ENCODE measurements at places on chromosomes 16 and 17.

DNA sequence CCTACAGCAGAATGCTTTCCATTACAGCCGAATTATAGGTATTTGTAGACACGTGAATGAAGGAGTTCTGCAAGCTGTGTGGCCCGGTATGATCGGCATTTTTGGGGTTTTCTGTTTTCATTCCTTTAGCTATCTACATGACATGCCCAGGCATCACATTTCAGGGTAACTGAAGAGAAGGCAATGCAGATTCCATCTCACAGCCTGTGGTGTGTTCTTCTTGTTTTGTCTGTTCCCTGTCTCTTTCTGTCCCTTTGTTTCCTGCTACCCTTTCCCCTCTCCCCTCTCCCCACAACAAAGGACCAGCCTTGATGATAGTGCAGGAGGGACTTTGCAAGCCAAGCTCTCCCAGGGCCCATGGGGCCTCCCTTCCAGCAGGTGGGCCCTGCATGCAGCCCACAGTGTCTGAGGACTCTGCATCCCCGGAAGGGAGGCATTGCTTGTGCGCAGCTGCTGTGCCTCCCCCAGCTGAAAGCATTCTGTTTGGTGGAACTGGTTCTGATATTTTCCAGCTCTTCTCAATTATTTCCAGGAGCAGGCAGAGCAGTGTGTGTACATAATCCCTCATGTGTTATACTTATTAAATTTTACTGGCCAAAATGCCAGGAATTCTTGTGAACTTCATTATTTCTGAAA lies 207.4 kb downstream of the RPTOR start:
- DNase-seq = no peak

DNA sequence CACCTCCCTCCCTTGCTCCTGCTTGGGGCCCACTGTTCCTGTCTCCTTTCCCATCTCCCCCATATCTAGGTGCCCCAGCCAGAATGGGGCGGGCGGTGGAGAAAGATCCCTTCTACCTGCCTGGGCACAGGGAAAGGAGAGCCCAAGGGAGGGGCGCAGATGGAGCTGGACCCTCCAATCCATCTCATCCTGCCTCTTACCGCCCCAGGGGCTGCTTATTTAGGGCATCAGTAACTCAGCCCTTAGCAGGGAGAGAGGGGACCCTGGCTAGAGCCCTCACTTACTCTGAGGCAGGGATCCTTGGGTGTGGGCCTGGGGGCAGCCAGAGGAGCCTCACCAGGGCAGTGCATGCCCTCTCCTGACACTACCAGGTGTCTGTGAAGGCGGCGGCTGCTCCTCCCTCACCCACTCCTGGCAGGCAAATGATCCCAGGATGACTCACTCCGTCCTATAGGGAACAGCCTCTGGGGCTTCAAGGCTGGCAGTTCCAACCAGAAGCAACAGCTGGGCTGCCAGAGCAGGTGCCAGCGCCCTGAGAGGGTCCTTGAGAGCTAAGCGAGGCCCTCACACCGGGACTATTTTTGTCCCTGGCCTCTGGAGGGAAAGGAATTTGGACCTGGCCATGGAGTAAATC lies 16.3 kb upstream of the BCAR1 start:
- no peak for DNase-seq

GRCh38 chr16:54211203-54211602 lies 75.4 kb downstream of the IRX3 start:
- no peak for DNase-seq

- DNase-seq = no peak
Measured at GRCh38 chr16:75627851-75628250, 4.8 kb upstream of the ADAT1 start.

GRCh38 chr17:77462553-77463497 lies 322.1 kb downstream of the SEC14L1 start:
- DNase-seq = no peak

DNA sequence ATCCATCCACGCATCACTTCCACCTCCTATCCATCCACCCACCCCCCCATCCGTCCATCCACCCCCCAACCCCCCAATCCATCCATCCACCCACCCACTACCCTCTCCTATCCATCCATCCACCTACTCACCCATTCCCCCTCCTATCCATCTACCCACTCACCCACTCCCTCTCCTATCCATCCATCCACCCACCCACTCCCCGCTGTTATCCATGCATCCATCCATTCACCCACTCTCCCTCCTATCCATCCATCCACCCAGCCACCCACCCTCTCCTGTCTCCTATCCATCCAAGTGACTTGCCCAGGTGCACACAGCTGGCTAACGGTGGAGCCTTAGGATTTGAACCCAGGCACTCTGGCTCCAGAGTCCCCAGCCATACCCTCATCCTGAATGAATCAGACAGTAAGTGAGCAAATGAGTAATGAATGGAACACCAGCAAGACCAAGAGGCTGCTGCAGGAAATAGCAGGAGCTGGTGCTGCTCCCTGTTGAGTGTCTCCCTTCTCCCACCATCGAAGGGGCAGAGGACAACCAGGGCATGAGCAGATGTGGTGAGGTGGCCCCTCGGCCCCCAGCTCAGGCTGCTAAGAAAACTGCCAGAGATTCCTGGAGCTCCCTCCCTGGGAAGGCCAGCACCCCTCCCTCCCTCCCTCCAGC lies 62.5 kb downstream of the LITAF start:
- DNase-seq = no peak

- DNase-seq = no peak
Measured at GRCh38 chr17:74454197-74455024, 12.0 kb upstream of the CD300A start.

DNA sequence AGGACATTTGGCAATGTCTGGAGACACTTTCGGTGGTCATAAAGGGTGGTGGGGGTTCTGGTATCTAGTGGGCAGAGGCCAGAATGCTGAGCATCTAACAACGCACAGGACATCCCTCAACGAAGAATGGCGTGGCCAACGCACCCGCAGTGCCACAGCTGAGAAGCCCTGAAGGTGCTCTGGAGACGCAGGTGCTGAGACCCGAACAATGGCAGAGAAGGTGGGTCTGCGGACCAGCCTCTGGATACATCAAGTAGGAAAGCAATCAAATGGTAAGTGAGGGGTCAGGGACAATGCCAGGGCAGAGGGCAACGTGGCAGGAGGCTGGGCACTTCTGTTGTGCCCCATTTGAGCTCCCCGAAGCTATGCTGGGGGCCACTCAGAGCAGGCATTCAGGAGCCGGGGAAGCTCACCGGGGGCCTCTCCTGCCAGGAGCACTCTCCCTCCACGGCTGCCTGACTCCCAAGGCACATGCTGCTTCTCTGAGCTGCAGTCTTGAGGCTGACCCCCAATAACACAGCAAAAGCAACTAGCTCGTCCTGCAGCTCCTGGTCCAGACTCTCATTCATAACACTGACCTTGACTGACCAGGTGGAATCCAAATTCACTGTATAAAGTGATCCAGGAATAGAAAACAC lies 26.0 kb downstream of the SPHK1 start:
- no peak for DNase-seq

GRCh38 chr16:27097800-27098230 lies 31.1 kb downstream of the C16orf82 start:
- no peak for DNase-seq

DNA sequence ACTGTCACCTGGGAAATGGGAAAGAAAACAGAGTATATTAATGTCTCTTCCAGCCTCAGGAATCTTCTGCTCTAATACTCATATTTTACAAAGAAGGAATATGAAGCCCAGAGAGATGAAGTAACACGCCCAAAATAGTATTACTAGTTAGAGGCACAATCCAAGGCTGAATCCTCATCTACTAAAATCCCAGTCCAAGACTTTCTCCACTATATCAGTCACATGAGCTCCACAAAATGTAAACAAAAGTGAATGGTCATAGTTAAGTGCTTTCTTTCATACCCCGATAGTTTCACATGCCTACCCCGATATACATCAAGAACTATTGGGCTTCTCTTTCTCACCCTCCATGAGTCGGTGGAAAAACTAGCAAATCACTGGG lies 965 bp downstream of the INTS2 start:
- DNase-seq = no peak

DNA sequence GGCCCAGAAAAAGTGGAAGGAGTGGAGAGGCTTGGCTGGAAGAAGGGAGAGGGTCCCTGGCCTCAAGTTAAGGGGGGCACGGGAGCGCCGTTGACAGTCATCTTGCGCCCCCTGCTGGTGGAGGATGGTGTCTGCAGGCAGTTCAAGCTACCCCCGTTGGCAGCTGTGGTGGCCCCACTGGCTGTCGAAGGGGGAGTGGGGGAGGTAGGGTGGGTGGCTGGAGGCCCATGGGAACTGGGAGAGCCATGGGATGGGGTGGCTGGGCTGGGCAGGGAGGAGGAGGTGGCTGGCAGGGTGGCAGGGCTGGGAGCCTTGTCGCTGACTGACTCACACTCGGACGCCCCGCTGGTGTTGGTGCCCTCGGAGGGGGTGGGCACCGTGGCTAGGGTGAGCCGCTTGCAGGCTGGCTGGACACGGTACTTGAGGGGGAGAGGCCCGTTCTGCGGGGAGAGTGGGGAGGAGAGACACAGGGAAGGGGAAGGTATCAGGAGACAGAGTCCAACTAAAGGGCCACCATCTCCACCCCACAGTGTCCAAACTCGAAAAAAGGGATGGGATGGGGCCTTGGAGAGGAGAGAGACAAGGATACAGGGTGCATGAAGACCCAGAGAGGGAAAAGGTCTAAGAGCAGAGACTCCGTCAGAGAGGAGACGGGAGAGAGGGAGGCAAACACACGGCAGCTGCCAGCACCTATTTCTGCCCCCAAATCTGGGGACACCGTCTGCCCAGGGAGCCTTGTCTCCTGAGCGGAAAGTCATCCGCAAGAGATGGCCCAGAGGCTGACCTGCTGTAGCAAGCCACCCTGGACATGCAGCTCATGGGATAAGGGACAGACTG lies 5.2 kb downstream of the CISD3 start:
- peak; percentile 54 for DNase-seq

DNA sequence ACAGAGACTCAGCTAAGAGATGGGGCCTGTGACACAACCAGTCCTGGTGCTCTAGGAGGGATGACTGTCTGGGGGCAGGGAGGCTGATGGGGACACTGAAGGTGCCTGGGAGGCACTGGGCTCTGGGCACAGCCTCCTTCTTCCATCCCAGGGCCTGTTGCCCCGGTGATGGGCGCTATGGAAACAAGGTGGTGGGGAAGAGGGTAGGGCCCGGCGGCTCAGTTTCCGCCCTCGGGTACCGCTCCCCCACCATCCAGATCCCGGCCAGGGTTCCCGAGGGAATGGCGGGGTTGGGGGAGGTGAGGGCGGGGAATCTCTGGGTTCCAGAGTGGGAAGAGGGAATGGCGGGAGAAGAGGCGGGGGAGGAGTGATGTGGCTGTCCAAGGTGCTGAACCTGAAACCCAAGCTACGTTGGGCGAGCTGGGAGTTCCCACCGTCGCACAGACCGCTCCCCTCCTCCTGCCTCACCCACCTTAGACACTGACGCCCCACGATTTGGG lies 981 bp downstream of the KCNH4 start:
- no peak for DNase-seq

DNA sequence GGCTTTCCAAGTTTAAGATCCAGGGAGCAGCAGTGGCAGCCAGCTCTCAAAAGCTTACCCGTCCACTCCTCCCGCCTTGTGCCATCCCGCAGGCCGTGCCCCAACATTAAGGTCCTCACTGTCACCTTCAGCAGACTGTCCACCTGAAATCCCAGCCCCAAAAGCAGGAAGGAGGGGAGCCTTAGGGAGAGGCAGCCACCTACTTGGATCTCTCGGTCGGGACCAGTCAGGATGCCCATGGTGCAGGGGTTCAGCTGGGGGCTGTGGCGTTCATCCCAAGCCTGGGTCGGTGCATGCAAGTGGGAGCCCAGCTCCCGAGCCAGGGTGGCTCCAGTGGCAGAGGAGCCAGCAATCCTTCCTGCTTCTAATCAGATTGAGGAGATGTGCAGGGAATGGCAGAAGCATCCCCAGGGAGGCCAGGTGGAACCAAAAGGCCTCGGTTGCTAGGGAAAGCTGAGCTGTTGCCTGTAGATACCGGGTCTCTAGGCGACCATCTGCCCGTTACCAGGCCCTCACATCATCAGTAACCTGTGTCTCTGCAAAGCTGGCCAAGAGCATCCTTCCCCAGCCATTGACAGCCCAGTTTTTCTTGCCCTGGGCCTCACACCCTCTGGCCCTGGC lies 24.6 kb downstream of the CNGB1 start:
- DNase-seq = no peak

GRCh38 chr16:89918453-89919347 lies at the start of gene MC1R:
MC1R (plus strand) TSS chr16:89918862; CDS start chr16:89919259, 397 bp downstream.
- DNase-seq = no peak

- DNase-seq = no peak
Measured at GRCh38 chr16:29760567-29761279, 14.9 kb upstream of the C16orf54 start.

GRCh38 chr16:87496447-87496801 lies 3.6 kb upstream of the ZCCHC14 start:
- no peak for DNase-seq

GRCh38 chr17:67171560-67171959 lies 73.4 kb downstream of the HELZ start:
- DNase-seq = no peak

DNA sequence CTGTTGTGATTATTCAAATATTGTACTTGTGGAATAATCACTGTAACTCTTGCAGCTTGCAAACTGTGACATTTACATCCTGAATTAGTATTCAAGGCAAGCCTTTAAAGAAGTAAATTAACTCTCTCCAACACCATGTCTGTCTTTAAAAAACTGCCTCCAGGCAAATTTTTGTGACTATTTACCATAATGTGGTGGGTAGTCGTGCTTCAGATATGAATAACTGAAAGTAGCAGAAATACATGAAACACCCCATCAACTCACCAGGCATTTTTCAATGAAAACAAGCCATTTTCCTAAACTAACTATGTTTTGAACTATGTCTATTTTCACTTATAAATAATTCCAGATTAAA lies 217.4 kb upstream of the PSMD7 start:
- no peak for DNase-seq

DNA sequence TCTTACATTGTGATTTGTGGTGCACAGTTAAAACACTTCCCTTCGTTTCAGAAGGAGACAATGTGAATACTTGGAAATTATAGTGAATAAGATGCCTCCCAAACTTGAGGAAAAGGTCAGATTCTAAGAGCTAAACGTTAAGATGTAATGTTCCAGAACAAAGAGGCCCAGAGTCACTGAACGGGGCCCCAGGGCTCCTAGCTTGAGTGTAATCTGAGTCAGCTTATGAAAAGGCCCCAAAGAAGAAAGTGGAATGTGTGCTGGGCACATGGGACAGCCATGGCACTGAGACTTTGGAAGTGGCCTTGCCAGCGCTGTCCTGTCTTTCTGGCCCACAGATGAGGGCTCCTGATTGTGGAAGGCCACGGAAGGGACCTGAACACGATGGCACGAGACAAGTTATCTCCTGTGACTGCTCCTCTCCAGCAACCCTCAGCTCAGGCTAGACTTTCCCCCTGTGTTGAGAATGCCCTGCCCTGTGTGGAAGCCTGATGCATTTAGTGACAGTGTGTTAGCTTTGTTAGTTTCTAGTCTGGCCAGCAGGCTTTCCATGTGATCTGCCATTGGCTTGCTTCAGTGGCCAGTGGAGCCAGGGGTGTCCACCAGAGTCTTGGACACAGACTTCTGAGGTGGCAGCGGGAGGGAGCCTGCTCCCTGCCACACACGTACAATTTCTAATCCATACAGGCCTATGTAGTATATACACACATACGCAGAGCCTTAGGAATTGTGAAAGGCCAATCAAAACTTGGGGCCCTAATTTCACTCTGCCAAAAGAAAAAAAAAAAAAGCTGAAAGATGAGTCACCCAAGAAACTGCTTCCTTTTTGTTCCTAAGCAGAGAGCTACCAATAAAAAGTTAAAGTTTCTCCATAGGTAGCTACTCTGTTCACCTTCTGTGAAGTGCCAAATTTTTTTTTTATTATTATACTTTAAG lies 13.1 kb downstream of the SPATA33 start:
- no peak for DNase-seq
